ENCODE measurements at places on chromosomes 2 and 18.

DNA sequence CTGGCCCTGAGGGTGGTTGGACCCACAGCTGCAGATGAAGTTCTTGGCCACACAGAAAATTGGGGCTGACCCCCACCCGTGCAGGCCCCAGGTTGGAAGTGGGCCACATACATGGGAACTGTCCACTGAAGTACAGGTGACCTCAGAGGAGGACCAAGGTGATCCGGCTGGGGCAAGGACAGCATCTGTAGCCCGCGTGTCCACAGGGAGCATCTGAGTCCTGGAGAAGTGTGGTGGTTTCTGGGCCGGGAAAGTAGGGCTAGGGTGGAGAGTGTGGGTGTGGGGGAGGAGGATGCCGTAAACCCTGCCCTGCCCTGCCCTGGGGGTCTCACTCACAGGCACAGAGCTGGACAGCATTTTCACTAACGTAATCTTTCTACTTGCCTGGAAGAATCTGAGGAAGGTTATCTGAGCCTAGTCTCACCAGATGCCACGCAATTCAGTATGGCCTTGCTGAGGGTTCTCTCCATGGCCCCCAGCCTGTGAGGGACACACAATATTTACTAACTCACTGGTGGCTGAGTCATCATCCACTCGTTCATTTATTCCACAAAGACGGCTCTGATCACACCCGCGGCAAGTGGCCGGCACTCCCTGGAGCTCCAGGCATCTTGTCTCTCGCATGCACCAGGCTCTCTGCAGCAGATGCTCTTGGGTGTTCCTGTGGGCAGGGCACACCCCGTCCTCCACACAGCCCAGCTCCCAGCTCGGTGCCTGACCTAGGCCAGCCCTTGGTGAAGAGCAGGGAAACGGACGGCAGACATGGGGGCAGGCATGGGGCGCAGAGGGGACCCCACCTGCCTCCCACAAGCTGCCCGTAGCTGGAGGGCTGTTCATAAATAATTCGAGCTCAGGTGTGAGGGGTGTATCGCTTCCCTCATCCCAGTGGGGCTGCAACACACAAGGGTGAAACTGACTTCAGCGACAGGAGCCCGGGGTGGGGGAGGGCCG, 51.2 kb downstream of the INHBB start:
- no peak for DNase-seq

DNA sequence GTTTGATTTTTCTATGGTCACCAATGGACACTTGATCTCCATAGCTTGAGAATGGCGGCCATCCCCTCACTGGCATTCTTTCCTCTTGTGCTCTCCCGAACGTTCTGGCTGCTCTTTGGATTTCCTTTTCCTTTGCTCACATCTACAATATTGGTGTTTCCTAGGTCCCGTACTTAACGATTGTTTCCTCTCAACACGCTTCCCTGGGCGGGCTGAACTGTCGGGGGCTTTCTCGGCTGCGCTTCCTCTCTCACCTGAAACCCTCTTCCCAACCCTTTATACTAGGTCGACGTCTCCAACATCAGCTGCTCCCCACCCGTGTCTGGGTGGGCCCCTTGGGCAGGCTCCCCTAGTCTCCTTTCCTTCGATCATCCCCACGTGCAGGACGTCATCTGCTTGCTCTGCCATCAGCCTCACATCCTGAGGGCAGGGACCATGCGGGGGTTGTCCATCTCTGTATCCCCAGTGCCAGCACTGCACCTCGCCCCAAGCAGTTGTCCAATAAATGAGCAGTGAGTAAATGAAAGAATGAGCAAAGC, 634 bp upstream of the DIS3L2 start:
- no peak for DNase-seq

- no peak for DNase-seq
Observed at GRCh38 chr18:36128907-36129299, 237 bp downstream of the SLC39A6 start.

DNA sequence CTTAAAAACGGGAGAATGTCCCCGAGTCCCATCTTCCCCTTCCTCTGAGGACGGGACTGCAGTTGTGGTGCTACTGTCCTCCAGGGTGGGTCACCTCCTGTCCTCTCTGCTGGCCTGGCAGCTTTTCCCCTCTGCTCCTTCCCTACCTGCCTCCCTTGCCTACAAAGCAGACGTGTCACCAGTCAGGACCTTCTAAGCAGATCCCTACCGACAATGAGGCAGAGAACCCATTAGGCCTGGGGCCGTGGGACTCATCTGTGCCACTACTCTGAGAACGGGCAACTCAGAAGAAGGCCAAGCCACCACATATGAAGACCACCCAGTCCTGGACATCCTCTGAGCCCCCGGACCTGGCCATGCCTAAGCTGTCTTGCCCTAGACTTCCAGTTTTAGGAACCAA, 103.0 kb upstream of the TEX51 start:
- DNase-seq, result no peak

DNA sequence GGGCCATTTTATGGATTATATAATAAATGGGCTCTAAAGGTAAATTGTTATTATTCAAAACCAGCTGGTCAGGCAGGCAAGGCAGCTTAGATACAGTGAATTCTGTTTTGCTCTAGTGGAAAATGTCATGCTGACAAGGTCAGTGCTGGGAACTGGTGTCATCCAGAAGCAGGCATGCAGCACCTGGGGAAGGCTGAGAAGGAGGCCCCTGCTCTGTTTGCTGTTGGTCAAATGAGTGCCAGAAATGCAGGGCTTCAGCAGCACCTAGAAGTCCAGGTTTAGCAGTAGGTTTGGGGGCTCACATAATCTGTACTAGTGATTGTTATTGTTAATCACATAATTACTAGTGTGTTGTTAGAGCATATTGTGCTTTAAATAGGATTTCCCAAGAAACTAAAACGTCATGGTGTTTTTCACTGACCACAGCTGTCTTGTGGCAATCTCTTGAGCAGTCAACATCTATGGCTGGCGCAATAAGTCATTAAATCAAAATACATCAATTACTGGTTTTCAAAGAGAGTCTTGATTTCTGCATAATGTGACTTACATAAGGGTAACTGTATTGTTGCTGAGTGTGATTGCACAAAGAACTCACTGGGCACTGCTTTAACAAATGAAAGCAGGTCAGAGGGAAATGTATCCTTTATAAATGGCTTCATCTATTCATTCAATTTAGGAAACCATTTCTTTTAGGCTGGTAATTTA, 99.1 kb downstream of the MYO3B start:
- no peak for DNase-seq

- DNase-seq, result no peak
Observed at GRCh38 chr18:7803956-7804469, 236.9 kb downstream of the PTPRM start.

DNA sequence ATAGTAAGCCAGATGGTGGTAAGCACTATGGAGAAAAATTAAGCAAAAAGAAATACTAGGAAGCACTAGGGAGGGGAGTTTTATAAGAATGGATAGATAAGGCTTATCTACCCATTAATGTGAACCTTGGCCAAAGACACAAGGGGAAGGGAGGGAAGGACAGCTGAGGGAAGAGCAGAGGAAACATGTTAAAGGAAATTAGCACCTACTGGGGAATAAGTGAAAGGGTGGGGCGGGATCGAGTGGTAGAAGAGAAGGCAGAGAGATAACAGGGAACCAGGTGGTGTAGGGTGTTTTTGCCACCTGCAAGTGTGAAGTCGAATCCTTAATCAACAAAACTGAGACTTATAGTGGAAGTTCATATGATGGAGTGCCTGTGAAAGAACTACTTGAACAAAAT, 1.7 kb downstream of the UNC80 start:
- no peak for DNase-seq

DNA sequence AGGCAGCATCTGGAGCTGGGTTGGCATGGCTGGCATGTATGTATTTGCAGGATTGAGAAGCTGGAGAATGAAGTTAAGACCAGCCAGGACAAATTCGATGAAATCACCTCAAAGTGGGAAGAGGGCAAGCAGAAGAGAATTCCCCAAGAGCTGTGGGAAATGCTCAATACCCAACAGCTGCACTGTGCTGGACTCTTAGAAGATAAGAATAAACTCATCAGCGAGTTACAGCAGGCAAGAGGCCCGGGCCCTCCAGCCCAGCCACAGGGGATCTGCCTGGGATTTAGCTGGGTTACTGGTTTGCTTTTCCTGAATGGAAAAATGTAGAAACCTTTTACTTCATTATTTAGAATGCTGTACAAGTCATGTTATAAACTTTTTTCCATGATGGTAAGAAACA, 22.5 kb downstream of the DRC1 start:
- no peak for DNase-seq

GRCh38 chr2:25851740-25852503, 26.4 kb downstream of the ASXL2 start:
- DNase-seq, result peak; percentile 87

DNA sequence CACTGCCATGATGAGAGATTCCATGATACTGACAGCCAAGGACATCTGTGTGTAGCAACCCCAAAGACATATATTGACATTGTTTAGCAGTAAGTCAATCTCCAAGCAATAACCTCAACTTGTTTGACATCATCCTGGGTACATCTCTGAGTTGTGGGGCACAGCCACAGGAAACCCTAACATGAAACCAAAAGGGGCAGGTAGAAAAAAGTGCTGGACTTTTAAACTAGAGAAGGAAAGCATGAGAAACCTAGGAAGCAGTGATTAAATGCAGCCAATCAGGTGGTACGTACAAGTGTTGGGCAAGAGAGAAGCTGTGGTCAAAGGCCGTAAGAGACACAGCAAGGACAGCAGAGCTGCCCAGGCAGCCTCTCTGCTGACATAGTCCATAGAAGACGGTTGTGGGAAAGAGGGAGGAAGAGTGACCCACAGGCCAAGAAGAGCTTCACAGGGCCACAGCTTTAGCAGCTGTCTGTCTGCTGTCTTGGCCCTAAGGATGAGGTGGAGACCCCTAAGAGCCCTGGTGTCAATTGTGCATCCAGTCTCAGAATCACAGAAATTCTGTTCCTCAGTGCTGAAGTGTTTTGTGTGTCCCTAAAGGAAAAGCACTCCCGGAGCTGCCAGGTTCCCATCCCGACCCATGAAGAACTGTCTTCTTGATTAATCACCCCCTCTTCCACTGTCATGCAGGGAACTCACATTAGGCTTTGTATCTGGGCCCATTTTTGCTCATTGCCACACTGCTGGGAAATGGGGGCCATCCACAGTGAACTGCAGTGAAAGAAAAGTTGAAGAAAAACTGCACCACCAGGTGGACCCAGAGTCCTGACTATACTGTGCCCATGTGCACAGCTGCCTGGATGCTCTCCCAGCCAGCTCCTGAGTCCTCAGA, 25.4 kb upstream of the CHN1 start:
- DNase-seq, result peak; percentile 50

DNA sequence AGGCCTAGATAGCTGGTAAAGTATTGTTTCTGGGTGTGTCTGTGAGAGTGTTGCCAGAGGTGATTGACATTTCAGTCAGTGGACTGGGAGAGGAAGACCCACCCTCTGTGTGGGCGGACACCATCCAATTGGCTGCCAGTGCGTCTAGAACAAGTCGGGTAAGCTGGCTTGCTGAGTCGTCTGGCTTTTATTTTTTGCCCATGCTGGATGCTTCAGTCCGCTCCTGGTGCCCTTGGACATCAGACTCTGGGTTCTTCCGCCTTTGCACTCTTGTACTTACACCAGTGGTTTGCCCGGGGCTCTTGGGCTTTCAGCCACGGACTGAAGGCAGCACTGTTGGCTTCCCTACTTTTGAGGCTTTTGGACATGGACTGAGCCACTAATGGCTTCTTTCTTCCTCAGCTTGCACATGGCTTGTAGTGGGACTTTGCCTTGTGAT, 24.3 kb downstream of the DIS3L2 start:
- DNase-seq, result peak; percentile 19

- peak; percentile 86 for DNase-seq
Observed at GRCh38 chr2:206084439-206084869, 1.5 kb downstream of the INO80D start.

- no peak for DNase-seq
Observed at GRCh38 chr2:15460112-15460620, 101.0 kb downstream of the NBAS start.

- no peak for DNase-seq
Observed at GRCh38 chr18:75563150-75563549, 135.6 kb upstream of the SMIM21 start.

DNA sequence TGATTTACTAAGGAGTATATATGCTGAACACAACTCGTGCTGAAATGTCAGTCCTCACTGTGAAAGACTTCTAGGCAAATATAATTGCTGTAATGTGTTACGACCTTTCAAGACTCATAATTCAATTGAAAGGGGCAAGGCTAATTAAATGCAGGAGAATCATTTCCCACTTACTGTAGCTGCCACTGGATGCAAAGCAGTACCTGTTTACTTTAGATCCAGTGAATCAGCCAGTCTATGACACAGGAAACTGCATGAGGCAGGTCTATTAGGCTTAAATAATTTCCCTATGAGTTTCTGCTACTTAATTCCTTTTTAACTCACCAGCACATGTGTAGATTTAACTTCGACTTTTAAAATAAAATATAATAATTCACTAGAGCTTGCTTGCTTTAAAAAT, 125.6 kb downstream of the CTNNA2 start:
- DNase-seq, result no peak

- peak; percentile 57 for DNase-seq
Observed at GRCh38 chr18:57635003-57635822, 13.6 kb upstream of the NARS1 start.

- no peak for DNase-seq
Observed at GRCh38 chr2:183952741-183953140, 645.6 kb upstream of the ZNF804A start.

GRCh38 chr2:237132799-237133198, 47.1 kb downstream of the COPS8 start:
- DNase-seq, result no peak

GRCh38 chr2:107806901-107807300, 19.8 kb upstream of the RGPD4 start:
- no peak for DNase-seq

- no peak for DNase-seq
Observed at GRCh38 chr2:138428710-138429440, 72.7 kb upstream of the SPOPL start.

DNA sequence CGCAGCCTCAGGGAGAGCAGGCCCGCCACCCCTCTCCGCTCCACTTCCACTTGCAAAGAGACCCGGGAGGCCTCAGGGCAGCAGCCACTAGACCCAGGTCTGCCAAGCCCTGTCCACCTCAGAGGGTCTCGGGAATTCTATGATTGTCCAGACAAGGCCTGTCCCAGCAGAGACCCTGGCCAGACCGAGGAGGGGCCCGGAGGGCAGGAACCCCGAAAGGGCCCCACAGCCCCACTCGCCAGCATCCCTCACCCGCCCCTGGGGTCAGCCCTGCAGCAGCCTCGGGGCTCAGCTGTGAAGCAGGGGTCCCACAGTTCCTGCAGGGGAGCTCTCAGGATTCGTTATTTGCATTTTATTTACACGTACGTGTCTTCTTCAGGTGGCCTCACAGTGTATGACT, 269.5 kb downstream of the EIPR1 start:
- DNase-seq, result no peak

DNA sequence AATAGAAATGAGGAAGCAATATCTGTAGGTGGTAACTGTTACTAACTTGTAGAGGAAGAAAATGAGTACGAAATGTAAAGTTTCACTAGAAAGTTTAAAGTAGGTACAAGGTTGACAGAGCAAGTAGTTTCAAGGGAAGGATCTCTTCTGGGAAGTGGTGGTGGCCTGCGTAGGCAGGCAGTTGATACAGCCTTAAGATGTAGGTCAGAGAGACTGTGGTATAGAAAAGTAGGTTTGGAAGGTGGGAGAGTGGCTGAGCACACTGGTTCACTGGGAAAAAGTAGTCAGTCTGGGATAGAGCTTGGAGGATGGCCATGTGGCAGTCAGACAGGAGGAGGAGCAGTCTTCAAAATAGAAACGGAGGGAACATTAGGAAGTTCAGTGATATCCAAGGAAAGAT, 23.5 kb downstream of the KDM3A start:
- no peak for DNase-seq

GRCh38 chr2:30398084-30398873, 48.8 kb upstream of the LCLAT1 start:
- DNase-seq, result peak; percentile 31

All from fibroblast of mammary gland (primary cell).